ENCODE measurements at places on chromosomes 3 and 15.

DNA sequence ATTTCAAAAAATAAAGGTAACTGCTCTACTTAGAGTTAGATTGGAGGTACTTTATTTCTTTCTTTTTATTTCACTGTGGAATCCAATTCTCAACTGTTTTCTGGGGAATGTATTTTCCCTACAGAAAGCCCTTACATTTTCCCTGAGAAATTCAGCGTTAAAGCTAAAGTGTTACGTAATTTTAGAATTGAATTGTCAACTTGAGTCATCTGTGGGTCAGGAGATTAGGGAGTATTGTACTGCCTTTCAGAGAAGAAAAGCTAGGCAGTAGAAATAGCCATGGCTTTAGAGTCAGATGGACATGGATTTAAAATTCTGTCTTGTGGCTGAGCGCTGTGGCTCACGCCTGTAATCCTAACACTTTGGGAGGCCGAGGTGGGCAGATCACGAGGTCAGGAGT is 728.6 kb downstream of the ROBO1 start:
- no peak for DNase-seq

DNA sequence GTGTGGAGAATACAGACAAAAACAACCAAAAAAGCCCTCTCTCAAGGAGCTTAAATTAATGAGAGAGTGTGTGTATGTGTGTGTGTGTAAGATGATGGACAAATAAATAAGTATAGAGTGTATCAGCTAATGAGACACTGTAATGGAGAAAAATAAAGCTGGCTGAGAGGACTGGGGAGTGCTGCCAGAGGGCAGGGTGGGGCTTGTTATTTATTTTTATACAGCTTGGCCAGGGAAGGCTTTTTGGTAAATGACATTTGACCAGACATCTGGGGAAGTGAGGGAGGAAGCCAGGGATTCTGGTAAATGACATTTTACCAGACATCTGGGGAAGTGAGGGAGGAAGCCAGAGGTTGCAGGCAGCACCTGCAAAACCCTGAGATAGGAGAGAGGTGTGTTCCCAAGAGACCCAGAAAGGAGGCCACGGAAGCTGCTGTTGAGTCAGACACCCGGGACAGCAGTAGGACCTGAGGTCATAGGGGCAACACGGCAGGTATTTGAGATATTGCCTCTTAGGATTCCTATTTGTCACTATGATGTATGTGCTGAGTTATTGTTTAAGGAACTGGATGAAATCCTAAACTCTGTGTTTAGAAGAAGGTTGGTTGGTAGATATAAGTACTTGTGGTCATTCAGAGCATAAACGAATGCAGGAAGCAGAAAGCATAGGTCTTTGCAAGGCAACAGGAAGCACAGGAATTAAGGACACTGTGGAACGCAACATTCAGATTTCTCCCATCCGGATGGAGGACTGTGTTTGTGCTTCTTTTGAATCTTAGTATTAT is 2.7 kb downstream of the SV2B start:
- no peak for DNase-seq

GRCh38 chr3:76352051-76352450 is 566.7 kb upstream of the ZNF717 start:
- DNase-seq: no peak

DNA sequence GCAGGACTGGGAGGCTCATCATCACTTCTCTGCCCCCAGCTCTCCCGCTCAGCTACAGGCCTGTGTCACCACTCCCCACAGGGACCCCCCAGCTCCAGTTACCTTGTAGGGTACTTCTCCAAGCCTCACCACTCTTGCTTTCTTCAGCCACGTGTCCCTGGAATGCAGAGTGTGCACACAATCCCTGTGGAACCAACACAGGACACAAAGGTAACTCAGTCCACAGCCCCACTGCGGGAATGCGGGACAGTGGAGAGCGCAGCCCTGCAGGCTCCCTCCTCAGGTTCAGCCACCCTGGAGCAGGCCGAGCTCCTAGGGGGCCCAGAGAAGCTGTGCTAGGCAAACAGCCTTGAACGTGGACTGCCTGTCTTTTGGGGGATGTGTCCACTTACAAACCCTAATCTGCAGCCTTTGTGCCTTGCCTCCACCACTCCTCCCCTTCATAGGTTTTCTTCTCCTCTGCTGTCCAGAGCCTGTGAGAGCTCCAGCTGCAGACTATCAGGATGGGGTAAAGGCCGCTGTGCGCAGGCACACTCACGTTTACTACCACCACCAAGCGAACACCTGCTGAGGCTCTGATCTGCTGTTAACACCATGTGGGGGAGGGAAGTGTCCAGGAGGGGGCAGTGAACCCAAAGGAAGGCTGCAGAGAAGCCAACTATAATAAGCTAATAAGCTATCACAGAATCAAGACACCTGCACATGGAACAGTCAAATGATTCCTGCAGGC is 26.0 kb downstream of the XPC start:
- no peak for DNase-seq

DNA sequence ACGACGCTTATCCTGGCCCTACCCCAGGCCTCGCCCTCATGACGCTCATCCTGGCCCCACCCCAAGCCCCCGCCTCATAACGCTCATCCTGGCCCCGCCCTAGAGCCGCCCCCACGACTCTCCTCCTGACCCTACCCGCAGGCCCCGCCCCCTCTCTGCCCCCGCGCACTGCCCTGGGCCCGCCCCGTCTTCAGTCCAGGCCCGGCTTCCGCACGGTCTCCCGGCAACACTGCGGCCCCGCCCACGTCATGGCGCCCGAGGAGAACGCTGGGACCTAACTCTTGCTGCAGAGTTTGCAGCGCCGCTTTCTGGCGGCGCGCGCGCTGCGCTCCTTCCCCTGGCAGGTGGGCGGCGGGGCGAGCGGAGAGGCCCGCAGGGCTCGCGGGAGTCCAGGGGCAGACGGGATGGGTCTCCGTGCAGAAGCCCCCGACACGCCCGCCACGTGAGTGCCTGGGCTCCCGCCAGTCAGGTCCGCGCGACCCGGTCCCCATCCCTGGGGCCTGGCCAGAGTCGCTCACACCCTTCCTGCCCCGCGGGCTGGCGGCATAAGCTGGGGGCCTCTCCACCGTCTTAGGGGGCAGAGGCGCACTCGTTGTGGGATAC is 52.5 kb upstream of the ROPN1B start:
- DNase-seq: no peak

- no peak for DNase-seq
Measured at GRCh38 chr3:157844216-157844615, 262.0 kb downstream of the SHOX2 start.

GRCh38 chr3:13595485-13595884 is 46.6 kb downstream of the FBLN2 start:
- DNase-seq: no peak

DNA sequence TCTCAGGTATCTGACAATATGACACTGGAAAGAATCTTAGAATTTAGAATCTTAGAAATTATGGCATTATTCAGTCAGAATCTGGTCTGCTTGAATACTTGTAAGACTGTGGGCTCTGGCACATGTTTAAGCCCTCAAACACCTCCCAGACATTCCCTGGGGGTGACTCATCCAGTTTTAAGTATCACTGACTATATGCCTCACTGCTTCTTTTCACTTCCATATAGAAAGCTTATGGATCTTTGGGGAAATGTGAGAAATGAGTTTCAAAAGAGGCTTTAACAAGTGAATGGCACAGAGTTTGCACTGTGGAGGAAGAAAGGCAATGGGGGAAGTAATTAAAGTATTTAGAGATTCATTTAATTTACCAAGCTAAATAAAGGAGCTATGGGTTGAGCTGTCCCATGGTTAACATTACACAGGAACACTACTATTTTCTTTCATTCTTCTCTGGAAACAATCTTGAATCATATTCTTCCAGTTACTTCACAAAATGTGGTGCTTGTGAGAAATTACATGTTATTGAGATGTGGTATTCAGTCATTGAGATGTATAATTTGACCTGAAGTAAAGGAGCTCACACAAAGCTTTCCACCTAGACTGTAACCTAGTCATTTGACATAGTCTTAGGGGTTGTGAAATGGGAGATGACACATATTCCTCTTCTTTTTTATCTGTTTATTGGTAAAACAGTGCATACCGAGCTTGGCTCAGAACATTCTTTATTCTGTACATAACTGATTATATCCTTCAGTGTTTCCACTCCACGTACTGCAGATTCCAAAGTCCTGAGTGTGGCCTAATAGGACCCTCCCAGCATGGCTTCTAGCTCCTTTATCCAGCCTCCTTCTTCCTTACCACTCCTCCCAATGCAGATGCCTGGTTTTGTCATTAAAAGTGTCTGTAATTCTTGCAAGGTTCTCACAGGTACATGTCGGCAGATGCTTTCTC is 544.6 kb upstream of the NECTIN3 start:
- peak; percentile 85 for DNase-seq

- no peak for DNase-seq
Measured at GRCh38 chr3:31253782-31254181, 278.9 kb upstream of the STT3B start.

- no peak for DNase-seq
Measured at GRCh38 chr3:99248913-99249312, 347.4 kb upstream of the DCBLD2 start.

GRCh38 chr15:38788918-38789317 is 224.3 kb upstream of the RASGRP1 start:
- no peak for DNase-seq

DNA sequence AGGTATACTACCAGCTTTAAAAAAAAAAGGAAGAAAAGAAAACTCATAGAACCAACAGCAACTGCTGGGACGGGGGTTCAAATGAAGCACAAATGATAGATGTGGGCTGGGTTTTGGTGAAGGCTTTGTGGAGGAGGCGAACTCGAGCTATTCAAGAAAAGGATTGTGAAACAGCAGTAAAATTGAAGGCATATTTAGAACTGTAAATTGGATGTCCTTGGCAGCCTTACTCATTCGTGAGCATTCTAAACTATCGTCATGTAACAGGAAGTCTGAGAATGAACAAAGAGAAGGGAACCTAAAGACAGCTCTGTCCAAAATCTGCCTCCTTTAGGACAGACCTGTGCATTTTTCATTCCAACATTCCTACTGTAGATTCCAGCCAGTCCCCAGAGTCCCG is 97.8 kb downstream of the LARS2 start:
- peak; percentile 25 for DNase-seq

- DNase-seq: no peak
Measured at GRCh38 chr15:72124218-72124617, 6.0 kb downstream of the SENP8 start.

DNA sequence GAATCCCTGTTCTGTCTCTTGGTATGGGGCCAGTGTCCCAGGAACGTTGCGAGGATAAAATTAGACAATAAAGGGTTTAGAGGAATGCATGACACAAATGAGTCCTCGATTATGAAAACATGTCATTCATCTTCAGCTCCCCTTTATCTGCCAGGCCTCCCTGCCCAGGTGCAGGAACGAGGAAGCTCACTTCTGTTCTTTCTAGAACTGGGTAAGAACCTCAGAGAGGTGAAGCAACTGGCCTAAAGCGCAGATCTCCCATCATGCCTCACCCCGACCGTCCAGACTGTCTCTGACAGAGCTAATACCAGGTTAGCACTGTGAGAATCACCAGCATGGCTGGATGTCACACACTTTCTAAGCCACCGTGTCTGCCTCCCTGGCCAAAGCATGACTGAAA is 1.5 kb upstream of the ITIH1 start:
- no peak for DNase-seq

DNA sequence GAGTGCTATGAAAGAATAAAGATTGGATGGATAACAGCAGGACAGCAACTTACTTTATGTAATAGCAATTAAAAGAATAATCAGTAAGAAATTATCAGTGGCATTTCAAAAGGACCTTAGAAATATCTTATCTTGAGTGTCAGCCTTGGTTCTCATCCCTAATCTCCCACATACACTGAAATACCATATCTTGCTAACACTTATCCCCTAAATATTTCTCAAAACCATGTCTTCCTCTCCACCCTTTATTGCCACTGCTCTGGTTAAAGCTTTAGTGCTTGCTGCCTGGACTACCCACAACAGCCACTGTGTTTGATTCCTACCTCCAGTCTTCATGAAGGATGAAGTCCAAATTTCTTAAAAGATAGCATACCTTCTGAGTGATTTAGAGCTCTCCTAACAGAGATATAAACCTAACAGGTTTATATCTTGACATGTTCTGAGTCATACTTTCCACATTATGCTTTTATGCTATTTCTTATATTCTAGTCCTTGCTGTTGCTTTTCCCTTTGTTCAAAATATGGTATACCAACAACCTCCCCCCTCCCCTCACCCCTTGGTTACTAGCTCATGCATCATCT is 202.8 kb downstream of the RSRC1 start:
- no peak for DNase-seq

DNA sequence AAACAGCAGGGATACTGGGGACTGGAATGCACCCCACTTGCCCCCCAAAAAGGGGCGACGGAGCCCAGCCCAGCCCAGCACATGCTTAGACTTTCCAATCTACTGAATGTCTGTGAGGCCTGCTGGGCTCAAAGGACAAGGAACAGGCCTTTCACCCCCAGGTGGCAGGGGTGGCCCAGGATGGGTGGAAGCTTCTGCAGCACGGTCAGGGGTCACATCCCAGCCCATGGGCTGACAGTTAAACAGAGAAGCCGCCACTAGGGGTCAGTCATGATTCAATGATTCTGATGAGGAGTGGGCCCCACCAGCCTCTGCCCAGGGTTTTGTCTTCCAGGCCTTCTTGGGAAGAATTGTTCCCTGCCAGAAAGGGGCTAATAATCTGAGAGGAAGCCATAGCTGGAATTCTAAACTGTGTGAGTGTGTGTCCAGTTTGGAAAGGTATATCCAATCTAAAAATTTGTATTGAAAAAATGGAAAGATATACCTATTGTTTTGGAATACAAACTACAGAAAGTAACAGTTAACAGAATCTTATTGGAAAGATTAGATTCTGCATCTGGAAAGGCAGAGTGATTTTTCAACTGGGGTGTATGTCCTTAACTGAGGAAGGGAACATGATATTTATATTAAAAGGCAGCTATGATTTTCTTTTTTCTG is 2.2 kb downstream of the CHRNB4 start:
- DNase-seq: peak; percentile 9

DNA sequence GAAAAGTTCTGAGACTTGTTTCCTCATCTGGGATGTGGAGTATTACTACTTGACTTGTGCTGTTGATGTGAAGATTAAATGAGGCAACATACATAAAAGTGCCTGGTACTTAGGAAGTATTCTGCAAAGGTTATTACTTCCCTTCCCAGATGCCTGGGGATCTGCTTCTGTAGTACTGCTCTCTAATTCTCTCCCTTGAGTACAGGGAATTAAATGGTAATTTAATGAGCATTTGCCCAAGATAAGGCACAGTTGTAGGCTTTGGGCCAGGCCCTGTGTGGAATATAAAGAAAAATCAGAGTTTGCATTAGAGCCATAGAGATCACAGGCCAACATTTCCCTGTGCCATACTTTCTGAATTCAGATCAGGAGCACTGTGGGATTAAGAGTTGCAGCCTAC is 84.4 kb downstream of the LARS2 start:
- no peak for DNase-seq

All from HFFc6 (cell line).